ENCODE measurements at places on chromosomes 1 and 21.

GRCh38 chr1:193308438-193308837 lies 122.0 kb upstream of the B3GALT2 start:
- no peak for DNase-seq

GRCh38 chr21:33327792-33328433 lies 3.1 kb downstream of the IFNAR1 start:
- DNase-seq = no peak

DNA sequence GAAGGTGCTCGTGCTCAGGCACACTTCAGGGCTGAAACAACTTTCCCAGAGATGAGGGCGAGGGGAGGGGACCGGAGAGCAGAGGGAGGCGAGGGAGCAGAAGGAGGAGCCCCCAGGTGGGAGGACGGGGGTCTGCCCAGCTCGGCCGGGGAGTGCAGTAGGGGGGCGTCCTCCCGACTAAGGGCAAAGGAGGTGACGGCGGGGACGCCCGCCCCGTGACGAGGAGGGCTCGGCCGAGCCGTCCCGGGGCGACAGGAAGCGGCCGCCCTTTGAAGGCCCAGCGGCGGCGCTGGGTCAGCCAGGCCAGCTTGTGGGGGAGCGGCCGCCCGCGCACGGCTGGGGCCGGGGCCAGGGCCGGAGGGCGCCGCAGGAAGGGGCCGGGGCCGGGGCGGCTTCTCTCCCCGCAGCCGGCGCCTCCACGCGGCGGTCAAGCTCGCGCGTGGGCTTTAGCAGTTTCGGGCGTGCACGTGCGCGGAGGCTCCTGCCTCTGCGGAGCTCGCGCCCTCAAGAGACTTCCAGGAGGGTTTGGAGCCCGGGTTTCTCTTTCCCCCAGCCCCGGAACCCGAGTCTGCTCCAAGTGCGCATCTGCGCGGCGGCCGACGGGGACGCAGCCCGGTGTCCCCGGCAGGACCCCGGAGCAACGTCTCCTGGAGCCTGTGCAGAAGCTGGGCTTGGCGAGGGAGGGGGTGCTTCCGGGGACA lies 100.8 kb upstream of the SLC45A1 start:
- DNase-seq = no peak

- DNase-seq = peak; percentile 52
Measured at GRCh38 chr1:23169727-23170335, 1.2 kb upstream of the LUZP1 start.

- no peak for DNase-seq
Measured at GRCh38 chr1:35439626-35440025, 117.6 kb downstream of the KIAA0319L start.

DNA sequence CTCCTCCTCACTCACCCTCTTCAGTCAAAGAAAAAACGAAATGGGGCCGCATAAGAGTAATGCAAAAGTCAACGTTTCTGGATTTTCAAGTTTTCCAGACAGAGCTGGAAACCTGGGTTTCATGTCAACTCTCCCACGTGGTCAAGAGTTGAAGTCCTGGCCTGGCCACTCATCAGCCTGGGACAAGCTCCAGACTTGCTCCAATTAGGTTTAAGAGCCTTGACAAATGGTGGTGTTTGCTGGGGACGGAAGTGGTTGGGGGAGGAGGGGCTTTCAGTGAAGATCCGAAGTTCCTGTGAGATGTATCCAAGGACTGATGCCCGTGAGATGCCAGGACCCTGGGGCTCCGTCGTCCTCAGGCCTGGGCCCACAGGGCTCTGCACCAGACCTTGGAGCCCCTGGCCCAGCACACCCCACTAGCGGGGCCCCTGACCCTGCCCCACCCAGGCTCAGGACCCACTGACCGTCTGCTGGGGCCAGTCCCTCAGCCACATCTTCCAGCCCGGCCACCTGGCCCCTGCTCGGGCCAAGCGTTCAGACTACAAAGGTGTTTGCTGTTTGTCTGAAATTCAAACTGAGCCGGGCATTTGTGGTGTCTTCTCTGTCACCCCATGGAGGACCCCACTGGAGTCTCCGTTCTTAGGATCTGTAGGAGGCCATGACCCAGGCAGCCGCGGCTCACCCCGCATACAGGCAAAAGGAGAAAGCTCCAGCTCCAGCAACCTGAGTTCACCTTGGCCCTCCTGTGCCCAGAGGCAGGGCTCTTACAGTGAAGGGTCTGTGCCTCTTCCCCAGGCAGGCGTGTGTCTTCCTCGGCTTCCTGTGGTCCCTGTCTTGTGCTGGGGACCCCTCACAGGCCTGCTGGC lies 53.3 kb downstream of the SIK1 start:
- no peak for DNase-seq

DNA sequence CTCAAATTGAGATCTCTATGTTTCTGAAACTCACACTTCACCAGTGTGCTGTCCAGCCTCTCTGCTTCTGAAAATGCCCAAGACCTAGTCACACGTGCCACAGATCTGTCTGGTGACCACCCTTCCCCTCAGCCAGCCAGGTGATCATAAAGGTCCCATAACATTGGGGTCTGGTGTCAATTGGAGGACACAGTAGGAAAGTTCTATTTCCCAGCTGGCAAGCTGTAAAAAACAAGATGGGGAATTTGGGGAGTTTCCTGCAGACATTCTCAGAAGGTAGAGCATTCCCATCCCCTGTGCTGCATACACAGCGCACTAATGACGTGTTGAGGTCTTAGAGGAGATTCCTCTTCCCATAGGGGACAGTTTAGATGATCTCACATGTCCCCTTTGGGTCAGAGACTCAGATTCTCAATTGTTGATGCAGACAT lies 50.1 kb downstream of the RPS6KA1 start:
- DNase-seq = no peak

DNA sequence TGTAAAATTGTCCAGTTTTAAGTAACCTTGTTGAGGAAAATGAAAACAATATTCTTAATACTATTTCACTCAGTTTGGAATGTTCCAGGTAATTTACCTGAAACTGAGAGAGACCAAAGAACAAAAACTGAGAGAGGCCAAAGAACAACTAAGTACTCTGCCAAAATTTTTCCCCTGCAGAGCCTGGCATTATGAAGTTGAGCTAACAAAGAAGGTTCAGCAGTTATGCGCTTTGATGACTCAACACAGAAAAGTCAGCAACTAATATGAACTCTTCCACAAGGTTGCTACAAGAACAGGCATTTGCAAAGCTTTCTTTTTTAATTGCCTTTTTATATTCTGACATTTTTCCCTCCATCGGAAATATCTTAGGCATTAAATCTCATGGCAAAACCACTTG lies 270.9 kb downstream of the CHRM3 start:
- no peak for DNase-seq

All from CD4-positive, alpha-beta T cell treated with Interferon gamma for 1 hour (primary cell).